ENCODE measurements at places on chromosomes 6 and 20.
A peak's percentile ranks its signal among the peaks of the same experiment; 100 is the strongest.

GRCh38 chr6:143936778-143937667 is 71.0 kb downstream of the PLAGL1 start:
- DNase-seq = no peak

DNA sequence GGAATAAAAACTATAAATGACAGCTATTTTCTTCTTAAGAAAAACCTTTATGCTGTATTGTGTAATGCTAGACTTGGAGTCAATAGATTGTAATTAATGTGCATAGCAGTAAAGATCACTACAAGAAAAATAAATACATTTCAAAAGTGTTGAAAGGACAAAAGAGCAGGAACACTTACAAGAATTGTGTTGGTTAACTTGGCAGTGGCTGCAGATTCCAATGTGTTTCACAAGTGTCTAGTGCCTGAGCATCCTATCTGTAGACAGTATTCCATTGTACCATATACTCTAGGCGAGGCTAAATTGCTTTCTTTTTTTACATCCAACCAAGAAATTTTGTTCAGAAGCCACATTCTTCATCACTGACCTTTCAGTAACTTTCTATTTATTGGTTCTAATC is 924.1 kb downstream of the EPHA7 start:
- no peak for DNase-seq

- no peak for DNase-seq
Observed at GRCh38 chr6:146381486-146381885, 162.1 kb upstream of the RAB32 start.

GRCh38 chr6:56842686-56843475 is 112.0 kb upstream of the BEND6 start:
- peak; percentile 75 for DNase-seq

DNA sequence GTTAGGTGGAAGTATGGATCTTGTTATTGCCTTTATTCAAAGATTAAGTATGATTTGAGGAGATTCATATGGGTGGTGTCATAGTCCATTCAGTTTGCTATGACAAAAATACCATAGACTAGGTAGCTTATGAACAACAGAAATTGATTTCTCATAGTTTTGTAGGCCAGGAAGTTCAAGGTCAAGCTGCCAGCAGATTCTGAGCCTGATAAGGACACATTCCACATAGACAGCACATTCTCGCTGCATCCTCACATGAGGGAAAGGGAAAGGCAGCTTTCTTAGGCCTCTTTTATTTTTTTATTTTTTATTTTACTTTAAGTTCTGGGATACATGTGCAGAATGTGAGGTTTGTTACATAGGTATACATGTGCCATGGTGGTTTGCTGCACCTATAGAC is 27.7 kb downstream of the ME1 start:
- DNase-seq = no peak

DNA sequence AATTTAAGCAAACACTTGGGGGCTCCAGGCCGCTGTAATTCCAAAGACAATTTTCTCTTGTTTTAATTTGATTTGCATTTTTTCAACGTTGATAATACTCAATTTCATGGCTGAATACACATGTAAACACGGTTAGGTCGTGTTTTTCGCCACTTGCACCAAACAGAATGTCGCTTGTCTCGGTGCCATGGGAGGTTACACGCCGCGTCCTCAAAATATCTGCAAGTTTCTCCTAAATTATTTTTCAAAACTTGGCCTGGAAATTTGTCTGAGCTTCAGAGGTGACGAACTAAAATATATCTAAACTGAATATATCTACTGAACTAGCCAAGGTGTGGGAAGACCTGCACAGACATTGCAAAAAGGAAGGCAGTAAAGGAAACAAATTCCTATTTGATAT is 15.0 kb downstream of the FOXA2 start:
- no peak for DNase-seq

DNA sequence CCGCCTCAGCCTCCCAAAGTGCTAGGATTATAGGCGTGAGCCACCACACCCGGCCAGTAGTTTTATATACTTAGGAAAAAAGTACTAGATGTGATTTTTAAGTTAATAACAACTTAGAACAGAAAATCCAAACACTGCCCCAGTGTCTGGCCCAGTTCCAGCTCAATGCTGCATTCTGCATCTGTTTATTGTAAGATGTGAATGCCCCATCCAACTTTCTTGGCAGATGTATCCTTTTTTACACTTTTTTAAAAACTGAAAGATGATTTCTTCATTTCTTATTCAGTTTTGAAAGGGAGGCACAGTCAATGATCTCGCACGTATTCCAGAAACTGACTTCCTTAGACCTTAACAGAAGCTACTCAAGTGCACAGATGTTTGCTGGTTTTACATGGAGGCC is 85.6 kb upstream of the SRSF6 start:
- DNase-seq = no peak

DNA sequence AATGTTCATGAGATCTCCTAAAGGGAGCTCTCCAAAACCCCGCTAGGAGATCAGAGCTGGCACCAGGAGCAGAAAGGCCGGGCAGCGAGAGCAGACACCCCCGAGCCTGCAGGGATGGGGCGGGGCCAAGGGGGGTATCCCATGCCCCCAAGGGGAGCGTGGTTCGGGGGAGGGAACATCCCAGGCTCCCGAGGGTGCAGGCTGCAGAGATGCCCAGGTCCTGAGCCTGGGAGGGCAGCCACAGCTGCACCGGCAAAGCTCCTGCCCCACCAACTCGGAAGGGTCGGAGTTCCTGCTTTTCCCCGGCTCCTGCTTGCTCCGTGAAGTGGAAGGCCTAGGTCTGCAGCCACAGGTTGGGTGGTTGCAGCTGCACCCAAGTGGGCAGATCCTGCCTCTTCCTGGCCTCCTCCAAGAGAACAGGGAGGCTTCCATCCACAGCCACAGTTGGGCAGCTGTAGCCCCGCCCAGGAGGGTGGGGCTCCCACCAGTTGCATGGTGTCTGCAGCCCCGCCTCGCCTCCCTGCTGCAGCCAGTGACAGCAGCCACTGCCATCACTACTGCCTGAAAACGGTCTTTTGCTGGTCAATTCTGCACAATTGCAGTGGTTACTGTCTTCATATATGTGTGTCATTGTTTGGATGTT is 13.4 kb upstream of the GMNN start:
- no peak for DNase-seq

DNA sequence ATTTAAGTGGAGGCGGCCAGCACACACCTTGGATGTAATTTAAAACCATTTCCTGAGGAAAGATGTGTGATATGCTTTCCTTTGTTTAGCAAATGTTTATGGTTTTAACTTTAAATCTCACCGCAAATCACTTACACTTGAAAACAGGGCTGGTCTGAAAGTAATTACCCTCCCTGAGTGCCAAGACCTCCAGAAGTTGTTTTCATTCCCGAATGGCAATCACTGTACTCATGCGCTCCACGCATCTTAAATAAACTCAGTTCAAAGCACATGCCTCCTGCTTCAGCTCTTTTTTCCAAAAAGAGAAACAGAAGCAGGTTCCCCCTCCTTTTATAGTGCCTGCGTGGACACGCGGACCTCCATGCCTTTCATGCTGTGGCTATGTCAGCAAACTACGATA is 224.0 kb downstream of the SMOC2 start:
- DNase-seq = no peak

- no peak for DNase-seq
Observed at GRCh38 chr20:62009322-62009721, 56.4 kb downstream of the TAF4 start.

DNA sequence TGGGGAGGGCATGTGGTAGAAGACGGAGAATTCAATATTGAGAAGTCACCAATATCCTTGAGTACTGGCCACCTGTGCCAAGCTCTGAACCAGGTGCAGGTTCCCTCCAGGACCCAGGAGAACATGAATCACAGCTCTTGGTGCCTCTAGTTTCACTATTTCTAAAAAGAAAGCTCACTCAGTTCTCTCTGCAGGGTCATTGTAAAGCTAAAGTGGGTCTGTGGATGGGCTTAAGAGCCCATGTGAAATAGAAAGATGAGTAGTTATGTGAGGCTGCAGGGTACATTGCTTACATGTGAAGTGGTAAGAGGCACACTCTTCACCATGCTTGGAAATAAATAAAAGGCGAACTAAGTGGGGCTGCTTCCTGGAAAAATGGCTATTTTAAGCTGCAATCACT is 43.6 kb downstream of the ZNF831 start:
- DNase-seq = no peak

- peak; percentile 31 for DNase-seq
Observed at GRCh38 chr20:17771206-17772004, 71.6 kb downstream of the BANF2 start.

DNA sequence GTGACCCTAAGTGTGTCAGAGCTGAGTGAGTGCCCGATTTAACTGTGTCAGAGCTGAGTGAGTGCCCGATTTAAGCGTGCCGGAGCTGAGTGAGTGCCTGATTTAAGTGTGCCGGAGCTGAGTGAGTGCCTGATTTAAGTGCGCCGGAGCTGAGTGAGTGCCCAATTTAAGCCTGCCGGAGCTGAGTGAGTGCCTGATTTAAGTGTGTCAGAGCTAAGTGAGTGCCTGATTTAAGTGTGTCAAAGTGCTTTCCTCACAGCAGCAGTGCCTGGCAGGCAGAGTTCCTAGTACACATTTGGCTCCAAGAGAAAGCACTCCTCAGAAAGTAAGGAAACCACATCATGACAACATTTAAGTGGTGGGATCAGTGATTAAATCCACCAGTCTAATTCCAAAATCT is 13.2 kb downstream of the SERAC1 start:
- no peak for DNase-seq

DNA sequence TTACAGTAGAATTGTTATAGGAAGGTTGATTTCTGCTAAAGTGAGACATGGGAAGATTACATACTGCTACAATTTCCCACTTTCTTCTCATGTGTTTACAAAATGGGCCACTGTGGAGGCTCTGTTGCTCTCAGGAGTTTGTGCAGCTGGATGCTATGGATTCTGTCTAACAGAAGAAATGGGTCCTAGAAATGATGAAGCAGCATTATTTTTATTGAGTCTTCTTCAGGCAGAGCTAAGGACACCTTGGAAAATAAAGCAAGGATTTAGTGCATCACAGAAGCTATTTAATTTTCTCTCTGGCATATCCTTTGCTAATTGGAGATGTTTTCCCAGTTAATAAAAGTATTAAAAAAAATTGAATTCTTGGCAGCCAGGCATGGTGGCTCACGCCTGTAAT is 29.2 kb downstream of the CCDC170 start:
- no peak for DNase-seq

DNA sequence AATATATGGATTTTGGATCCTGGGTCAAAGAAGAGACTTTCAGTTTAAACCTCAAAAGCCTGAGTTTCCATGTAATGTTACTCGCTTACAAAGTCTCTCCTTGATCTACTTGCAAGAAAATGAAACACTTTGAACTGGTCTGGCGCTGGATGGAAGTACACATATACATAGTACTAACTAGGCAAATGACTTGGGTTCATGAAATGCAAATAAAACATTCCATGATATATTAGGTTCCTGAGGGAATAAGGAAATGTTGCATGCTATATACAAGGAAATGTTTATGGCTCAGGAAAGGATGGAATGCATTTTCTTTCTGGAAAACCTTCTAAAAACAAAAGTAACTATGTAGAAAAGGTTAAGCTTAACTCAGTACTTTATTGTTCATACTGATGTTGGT is 11.4 kb upstream of the TXLNB start:
- no peak for DNase-seq

- DNase-seq = no peak
Observed at GRCh38 chr6:36820700-36821580, 18.3 kb downstream of the CPNE5 start.

- DNase-seq = no peak
Observed at GRCh38 chr6:4322846-4323309, 187.5 kb upstream of the ECI2 start.

DNA sequence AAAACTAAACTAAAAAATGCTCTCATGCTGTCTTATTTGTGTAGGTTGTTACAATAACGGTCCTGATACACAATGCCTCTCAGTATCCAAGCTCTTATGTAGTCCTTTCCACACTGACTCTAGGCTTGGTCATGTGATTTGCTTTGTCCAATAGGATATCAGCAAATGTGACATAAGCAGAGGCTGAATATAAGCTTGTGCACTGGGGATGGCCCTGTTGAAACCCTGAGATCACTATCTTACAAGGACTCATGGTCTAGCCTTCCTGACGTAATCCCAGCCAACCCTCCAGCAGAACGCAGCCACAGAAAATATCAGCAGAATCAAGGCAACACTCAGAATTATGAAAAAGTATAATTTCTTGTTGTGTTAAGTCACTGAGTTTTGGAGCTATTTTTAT is 145.1 kb upstream of the CCN2 start:
- no peak for DNase-seq

- DNase-seq = no peak
Observed at GRCh38 chr6:167831281-167831828, 4.6 kb downstream of the AFDN start.

DNA sequence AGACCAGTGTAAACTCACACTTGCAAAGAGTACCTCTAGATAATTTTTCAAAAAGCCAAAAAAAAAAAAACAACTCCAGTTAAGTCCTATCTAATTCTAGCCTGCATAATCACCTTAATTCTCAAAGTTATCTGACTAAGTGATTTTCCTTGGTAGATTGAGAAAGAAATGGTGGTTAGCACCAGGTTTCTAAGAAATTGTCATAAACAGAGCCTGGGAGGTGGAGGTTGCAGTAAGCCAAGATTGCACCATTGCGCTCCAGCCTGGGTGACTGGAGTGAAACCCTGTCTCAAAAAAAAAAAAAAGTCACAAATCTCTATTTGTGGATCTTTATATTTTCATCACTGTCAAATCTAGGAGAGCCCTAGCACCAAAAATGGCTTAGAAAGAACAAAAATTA is 8.9 kb downstream of the FBXO5 start:
- DNase-seq = no peak

DNA sequence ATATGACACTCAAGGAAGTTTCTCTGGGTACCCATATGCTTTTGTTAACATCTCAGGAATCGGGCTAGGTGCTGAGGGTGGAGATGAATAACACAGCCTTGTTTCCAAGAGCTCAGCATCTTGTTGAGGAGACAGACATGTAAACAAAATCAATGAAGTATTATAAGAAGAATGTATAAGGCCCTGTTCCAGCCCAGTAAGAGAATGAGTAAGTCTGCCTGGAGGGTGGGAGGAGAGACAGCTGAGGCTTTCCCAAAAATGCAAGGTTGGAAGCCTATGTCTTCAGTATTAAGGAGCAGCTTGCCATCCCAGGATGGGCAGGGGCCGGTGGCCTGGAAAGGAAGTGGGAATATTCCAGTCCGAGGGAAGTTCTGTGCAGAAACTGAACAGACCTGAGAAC is 615.3 kb upstream of the BTBD3 start:
- DNase-seq = no peak

GRCh38 chr6:69465866-69466265 is 330.9 kb downstream of the LMBRD1 start:
- DNase-seq = no peak

DNA sequence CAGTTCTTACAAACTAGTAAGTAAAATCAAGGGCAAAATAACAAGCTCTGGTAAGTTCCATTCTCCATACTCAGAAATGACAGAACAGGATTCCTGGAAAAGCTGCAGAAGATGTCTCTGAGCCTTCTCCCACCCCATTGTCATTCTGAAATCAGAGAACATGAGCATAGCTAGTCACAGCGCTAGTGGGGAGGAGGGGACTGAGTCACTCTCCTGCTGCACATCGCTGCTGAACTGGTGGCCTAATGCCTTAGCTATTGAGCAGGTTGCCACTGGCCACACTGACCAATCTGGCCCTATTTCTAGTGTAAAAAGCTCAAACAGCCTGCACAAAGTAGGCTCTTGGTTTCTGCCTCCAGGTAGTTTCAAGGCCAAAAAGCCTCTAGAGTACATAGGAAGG is 26.1 kb upstream of the RIPPLY2 start:
- no peak for DNase-seq

- no peak for DNase-seq
Observed at GRCh38 chr20:53048387-53048786, 76.2 kb downstream of the TSHZ2 start.

All from right kidney (tissue), 9 donors.